Esophagus squamous epithelium (tissue), 5 donors: ENCODE measurements at places on chromosomes 7 and 10. TPM values are rescaled to one million over a fixed set of nuclear protein-coding genes. Genes with fewer than 3 reads are reported as not detected.

DNA sequence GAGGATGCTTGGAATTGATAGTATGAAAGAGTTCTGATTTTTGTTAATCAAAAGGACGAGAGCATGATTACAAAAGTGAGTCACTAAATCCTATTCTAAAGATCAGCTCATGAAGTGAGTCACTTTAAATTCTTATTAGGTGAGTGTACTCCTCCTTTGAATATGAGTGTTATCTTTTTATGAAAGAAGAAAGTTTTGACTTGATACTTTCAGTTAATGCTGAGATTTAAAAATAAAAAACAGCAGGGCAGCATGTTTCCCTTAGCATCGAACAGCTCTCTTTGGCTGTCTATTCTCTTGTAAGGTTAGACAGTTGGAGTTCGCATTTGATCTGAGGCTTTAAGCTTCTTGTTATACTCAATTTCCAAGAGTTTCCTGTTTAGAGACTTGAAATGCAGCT, 222.0 kb downstream of the TWIST1 start:
- DNase-seq: no peak

- DNase-seq: no peak
Observed at GRCh38 chr10:24561453-24561852, 162.2 kb downstream of the ARHGAP21 start.

GRCh38 chr10:118835682-118836326, 81.0 kb upstream of the CACUL1 start:
- no peak for DNase-seq

GRCh38 chr10:76051007-76051936, 619.8 kb downstream of the LRMDA start:
- no peak for DNase-seq

DNA sequence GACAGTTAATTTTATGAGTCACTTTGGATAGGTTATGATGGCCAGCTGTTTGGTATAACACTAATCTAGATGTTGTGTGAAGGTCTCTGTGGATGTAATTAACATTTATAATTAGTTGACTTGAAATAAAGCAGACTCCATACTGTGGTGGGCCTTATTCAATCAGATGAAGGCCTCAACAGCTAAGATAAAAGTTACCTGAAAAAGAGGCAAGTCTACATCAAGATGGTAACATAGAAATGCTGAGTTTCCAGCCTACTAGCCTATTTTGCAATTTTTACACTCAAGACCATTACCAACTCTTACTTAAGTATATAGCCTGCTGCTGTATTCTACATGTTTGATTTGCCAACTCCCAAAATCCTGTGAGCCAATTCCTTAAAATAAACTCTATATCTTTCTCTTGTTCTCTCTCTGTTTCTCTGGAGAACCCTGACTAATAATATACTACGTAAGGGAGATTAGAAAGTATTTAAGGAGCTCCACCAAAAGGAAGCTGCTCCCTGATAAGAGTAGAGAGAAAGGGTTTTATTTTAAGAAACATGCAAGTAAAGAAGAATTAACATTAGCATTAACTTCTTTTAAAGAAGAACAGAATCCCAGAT, 42.7 kb downstream of the ZNF438 start:
- no peak for DNase-seq

- no peak for DNase-seq
Observed at GRCh38 chr7:128878226-128879105, 15.8 kb downstream of the ATP6V1F start.

DNA sequence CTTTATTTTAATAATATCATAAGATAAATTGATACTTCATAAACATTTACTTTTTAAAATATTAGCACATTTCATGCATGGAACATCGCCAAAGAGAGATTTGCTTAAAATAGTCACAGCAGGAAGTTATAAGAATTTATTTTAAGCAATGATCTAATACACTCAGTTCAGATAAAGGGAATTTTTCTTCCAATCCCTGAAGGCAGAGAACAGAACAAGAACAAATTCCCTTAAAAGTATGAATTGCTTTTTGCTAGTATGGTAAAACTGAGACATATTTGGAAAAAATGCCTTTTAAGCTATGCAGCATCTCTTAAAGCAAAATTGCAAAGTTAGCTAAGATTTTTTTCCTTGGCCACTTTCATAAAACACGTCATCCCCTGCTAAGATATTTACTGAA, 91.0 kb downstream of the SEMA3D start:
- no peak for DNase-seq

GRCh38 chr7:131330299-131330698, 2.6 kb downstream of the MKLN1 start:
- no peak for DNase-seq

DNA sequence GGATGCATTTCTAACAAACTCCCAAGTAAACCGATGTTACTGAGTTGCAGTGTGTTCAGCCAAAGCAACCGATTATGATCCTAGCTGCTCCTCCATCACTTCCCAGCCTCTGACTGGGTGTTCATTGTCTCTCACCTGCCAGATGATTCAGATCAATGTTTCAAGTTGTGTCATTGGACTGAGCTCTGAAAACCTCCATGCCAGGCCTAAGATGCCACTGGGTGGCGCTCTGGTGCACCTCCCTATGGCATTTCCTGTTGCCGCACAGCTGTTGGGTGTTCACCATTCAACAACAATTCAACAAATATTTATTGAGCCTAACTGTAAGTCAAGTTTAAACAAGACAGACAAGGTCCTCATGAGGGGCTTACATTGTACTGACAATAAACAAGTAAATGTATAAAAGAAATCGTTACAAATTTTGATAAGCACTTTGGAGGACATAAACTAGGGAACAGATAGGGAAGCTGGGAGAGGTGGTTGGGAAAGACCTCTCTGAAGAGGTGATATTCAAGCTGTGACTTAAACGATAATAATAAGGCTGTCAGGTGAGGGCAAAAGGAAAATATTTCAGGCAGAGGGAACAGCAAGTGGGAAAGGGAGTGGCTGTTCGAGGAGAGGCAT, 22.8 kb downstream of the RGR start:
- DNase-seq: no peak

SFTPA1 gene
- not detected for total RNA-seq

HMX2 gene
- total RNA-seq: not detected

ANXA8L1 gene
- 321 TPM for total RNA-seq

TEX47 gene
- total RNA-seq: not detected

SLC16A9 gene
- total RNA-seq: 14.5 TPM
